Activated T-cell treated with anti-CD3 and anti-CD28 coated beads, Interleukin-2, amount 50 U/mL, for 1 hour (primary cell): ENCODE measurements at places on chromosomes 3 and 15.

DNA sequence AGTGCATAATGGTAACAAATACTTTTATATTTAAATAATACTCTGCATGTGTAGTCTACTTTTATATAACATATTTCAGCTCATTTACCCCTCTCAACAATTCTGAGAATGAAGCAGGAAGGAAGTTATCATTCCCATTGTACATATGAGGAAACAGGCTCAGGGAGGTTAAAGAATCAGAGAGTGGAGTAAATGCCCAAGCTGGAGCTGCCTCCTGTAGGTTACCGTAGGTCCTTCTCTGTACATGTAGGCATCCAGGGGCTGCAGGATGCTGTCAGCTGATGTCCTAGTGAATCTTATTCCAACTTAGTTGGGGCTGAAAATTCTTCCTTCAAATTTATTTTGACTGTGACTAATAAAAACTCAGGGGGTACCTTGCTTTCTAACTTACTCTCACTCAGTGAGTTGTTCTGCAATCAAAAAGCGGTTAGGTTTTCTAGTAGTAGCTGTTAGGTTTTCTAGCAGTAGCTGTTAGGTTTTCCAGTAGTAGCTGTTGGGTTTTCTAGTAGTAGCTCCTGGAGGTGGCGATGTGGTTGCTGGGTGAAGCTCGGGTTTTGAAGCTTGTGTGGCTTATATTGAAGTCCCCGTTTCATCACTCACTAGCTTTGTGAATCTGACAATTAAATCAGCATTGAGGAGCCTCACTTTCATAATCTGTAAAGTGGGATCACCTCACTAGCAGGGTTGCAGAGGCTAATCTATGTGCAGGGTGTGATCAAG lies 357.0 kb downstream of the NR2F2 start:
- no peak for DNase-seq

DNA sequence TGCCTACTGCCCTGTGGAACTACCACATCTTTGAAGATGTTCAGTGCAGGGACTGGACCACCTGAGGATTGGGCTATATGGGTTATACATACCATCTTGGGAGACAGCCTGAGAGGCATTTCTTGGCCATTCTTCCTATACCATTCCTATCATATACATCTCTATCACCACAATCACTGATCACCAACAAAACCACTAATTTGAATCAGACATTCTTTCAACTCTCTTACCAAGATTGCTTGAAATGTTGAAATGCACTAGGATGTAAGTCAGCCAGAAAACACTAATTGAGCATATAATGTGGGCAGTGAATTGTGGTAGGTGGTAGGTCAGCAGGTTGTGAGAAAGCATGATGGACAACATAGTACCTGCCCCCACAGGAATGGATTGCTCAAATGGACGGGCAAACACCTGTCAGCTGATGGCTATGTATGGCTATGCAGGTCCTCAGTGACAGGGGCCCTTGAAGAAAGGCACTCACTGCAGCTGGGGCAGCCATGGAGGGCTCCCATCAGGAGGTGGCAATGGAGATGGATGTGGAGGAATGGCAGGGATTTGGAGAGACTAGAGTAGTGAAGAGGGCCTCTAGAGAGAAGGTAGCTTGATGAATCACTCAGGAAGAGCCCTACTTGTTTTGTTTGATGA lies 49.1 kb downstream of the AMOTL2 start:
- DNase-seq: no peak

DNA sequence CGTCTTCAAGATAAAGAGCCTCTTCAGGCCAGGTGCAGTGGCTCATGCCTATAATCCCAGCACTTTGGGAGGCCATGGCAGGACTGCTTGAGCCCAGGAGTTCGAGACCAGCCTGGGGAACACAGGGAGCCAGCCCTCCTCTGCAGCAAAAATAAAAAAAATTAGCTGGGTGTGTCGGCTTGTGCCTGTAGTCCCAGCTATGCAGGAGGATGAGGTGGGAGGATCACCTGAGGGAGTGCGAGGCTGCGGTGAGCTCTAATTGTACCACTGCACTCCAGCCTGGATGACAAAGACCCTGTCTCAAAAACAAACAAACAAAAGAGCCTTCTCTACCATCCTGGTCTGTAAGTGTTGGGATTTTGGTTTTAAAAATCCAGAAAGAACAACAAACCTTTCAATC lies 11.1 kb downstream of the WDR53 start:
- no peak for DNase-seq

- no peak for DNase-seq
Observed at GRCh38 chr3:49994476-49994875, 54.5 kb downstream of the RBM6 start.

DNA sequence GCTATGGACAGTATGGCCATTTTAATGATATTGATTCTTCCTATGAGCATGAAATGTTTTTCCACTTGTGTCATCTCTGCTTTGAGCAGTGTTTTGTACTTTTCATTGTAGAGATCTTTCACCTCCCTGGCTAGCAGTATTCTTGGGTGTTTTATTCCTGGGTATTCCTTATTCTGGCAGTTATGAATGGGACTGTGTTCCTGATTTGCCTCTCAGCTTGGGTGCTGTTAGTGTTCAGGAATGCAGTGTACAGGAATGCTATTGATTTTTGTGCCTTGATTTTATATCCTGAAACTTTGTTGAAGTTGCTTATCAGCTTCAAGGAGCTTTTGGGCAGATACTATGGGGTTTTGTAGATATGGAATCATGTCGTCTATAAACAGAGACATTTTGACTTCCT lies 49.5 kb upstream of the CTXND1 start:
- DNase-seq: no peak

GRCh38 chr15:76967067-76967466 lies 27.9 kb upstream of the PSTPIP1 start:
- DNase-seq: no peak

DNA sequence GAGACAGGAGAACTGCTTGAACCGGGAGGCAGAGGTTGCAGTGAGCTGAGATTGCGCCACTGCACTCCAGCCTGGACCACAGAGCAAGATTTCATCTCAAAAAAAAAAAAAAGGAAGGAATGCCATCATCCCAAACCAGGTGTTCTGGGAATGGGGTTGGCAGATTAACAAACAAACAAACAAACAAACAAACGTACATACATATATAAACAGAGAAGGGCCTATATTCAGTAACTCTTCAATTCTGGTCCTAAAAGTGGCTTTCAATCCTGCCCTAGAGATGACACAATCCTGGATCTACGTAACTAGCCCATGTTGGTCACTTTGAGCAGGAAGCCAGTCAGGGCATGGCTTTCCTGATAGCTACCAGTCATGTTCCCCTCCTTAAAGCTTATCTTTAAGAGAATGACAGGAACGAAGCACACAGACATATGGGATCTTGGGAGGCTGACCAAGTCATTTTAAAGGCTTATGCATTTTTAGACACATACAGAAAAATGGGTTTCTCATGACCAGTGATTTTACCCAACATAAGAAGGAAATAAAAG lies 29.9 kb upstream of the RAB11A start:
- DNase-seq: no peak

GRCh38 chr15:44295750-44296431 lies 7.4 kb downstream of the GOLM2 start:
- DNase-seq: no peak

DNA sequence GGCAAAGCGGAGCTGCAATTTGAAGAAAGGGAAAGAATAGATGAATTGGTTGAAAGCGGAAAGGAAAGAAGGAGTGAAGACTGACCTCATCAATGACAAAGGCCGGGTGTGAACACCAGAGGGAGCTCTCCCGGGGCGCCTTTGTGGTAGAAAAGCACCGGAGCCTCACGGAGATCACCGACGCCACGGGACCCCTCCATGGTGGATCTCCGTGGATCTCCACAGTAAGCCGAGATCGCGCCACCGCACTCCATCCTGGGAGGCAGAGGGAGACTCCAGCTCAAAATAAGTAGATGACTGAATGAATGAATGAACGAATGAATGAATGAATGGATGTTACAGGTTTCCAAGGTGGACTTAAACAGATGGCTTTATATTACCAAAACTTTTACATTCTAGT lies 25.0 kb downstream of the GPR160 start:
- no peak for DNase-seq

DNA sequence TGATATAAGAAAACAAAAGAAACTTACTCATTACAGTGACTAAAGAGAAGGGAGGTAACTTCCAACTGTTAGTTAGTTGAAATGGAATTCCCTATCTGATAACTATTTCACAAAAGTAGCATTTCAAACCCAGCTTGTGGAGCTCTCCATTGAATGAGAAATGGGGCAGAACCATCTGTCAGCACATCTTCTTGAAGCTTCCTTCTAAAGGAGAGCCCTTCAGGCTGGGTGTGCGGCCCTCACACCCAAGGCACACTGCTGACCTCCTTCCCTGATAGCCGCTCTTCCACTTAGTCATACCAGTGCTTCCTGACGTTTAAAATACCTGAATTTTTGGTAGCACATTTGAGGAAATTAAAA lies 28.1 kb upstream of the VEPH1 start:
- DNase-seq: no peak

DNA sequence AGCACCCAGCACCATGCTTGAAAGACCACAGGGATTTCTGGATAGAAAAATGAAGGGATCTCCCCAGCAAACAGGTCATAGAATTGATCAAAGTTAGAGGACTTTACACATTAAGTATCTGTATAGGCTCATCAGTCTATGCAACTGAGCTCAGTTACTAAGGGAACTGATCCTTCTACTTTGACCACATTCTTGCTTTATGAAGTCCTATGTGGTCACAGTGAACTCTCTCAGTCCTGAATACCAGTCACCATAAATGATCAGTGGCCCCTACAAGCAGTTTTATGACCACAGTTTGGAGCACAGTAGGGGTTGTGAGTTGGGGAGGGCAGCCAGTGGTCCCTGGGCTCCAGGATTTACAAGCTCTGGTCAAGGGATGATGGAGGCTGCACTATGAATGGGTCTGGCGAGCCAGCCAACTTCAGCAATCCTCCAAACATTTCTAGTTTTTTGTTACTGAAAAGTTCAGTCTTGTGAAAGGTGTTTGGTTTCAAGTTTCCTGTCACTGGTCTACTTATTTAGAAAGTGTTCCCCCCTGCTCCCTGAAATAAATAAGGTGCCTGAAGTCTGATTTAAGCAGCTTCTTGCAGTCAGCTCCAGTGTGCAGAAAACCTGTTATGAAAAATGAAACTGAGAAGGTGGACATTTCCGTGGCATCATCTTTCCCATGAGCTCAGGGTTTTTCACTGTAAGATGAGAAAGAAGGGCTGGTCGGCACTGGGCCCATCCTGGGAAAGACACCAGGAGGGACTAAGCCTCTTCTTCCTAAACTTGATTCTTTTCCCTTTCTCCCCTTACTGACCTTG lies 75.5 kb downstream of the DAPK2 start:
- DNase-seq: no peak

GRCh38 chr3:23900744-23901143 lies 16.0 kb downstream of the NKIRAS1 start:
- no peak for DNase-seq

GRCh38 chr3:55165278-55165677 lies 237.4 kb upstream of the LRTM1 start:
- DNase-seq: no peak

DNA sequence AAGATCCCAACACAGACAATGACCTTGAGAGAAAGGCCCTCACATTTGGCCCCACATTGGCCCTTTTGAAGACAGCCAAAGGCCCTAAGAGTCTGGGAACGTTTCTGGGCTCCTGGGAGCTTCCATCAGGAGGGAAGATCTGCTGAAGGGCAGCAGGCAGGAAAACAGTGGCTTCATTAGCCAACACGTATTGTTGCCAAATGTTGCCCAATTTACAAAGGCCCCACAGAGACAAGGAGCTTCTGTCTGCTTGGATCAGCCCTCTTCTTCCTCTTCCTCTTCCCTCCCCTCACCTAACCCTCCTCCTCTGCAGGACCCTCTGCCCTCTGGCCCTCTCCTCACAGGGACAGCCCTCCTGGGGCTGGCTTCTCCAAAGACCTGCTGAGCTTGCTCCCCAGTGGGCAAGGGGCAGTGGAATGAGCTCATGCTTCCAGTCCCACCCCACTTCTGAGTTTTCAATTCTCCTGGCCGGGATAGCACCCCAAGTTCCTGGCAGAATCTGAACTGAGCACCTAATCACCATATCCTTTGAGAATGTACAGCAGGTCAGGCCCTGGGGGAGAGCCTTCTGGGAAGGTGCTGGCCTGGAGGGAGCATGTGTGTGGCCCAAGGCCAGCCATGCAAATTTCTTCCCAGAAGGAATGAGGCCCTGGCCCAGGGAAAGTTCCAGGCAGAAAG lies 5.1 kb upstream of the LTF start:
- DNase-seq: no peak

DNA sequence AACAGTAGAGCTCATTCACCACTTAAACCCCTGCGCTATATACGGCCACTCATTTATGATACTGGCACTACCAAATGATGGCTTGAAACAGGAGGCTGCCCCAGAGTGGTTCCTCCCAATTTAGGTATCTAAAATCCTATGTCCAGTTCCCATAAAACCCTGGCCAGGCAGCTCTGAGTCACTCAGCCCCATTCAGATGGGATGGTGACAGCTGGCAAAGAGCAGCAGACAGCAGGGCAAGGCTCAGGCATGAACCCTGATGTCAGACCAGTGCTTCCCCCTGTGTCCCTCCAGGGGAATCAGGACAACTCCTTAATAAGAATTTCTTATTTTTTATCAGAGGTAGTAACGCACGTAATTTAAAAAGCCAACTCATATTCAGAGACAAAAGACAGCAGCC lies 77.2 kb upstream of the RNU6-1 start:
- no peak for DNase-seq

GRCh38 chr3:34419801-34420200 lies 621.4 kb downstream of the PDCD6IP start:
- no peak for DNase-seq

DNA sequence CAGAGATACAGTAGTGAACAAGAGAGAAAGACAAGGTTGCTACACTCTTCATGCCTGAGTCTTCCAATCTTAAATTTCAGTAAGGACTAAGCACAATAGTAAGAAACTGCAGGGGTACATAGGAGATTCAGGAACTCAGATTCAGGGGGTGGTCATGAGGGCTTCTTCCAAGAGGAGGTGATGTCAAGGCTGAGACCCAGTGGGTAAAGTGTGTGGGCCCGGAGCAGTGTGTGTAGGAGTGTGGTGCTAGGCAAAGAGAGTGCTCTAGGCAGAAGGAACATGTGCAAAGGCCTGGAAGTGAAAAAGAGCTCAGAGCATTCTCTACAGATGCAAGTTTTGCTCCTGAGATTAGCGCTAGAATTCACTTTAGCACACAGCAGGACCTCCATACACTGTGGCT lies 102.9 kb upstream of the SPATA12 start:
- DNase-seq: no peak

DNA sequence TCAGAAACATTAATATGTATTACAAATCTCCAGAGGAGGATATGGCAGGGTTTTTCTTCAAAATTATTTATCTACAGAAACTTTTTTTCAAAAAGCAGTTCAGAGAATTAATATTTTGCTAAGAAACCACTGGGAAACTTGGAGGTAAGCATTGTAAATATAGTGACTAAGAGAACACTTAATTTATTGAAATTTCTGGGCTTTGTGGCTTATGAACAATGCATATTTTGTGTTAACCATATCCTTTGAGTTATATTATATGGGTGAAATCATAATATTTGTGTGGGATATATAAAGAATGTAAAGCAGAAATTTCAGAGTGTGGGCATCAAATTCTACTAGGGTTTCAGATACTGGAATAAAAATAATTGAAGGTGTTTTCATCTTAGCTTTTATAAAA lies 1059.2 kb downstream of the ZPLD1 start:
- no peak for DNase-seq
